ENCODE measurements at places on chromosomes 12 and 14. TPM values are rescaled to one million over a fixed set of nuclear protein-coding genes. Genes with fewer than 3 reads are reported as not detected.
A peak's percentile ranks its signal among the peaks of the same experiment; 100 is the strongest.

DNA sequence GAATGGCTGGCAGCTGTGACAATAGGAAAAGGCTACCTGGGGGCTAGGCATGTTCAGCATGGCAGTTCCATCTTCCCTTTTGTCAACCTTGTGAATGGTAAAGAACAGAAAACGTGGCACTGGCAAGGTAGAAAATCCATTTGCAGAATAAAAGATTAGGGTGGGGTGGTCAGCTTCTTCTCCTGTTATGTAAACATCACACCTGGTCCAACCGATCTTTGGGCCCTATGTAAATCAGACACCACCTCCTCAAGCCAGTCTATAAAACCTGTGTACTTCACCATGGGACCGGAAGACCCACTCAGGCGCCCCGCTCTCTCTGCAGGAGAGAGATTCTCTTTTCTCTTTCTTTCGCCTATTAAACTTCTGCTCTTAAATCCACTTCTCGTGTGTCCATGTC, 19.6 kb upstream of the TMEM30B start:
- no peaks in the 10 kb centered on the region for H3K27me3 ChIP-seq
- H3K27ac ChIP-seq = no peak overlapping the region
- no peaks in the 10 kb centered on the region for H3K36me3 ChIP-seq
- H3K4me3 ChIP-seq = no peak overlapping the region
- no peaks in the 10 kb centered on the region for H3K4me1 ChIP-seq
- no peak for DNase-seq

DNA sequence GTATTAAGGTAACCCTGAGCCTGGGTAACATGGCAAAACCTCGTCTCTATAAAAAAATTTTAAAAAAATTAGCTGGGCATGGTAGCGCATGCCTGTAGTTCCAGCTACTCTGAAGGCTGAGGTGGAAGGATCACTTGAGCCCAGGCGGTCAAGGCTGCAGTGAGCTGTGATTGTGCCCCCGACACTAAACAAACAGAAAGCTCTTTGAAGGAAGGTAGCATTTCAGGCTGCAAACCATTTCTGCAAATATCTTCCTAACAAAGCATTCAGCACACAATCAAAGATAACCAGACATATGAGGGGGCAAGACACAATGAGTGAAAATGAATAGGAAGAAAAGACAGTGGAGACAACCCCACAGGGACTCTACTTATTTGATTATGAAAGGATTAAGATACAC, 118.7 kb downstream of the PRIMA1 start:
- H3K36me3 ChIP-seq = no peaks in the 10 kb centered on the region
- peaks cover 4% of the 10 kb centered on the region for H3K27me3 ChIP-seq
- H3K27ac ChIP-seq = no peak overlapping the region
- no peak overlapping the region for H3K4me3 ChIP-seq
- DNase-seq = no peak
- H3K4me1 ChIP-seq = no peaks in the 10 kb centered on the region

Gene SYNDIG1L
- not detected for total RNA-seq

GRCh38 chr14:91252871-91253794, 8.6 kb upstream of the GPR68 start:
- DNase-seq = no peak
- H3K27ac ChIP-seq = no peak overlapping the region
- peaks cover 13% of the 10 kb centered on the region for H3K4me1 ChIP-seq
- H3K27me3 ChIP-seq = no peaks in the 10 kb centered on the region
- H3K36me3 ChIP-seq = no peaks in the 10 kb centered on the region

DNA sequence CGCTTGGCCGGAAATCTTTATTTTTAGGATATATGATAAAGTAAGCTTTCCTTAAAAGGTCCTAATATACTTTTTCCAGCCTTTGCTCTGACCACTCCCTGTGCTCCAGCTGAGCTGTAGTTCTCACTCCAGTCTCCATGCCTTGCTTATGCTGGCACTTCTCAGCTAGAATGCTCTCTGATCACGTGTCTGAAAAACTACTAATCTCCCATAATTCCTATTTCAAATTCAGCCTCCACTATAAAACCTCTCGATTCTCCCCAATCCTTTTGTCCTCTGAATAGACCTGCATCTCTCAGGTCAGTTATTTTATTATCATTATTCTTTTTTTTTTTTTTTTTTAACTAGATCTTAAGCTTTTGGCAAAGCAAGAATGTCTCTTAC, 3.7 kb downstream of the BIN2 start:
- H3K27me3 ChIP-seq = no peaks in the 10 kb centered on the region
- no peak overlapping the region for H3K27ac ChIP-seq
- no peak overlapping the region for H3K4me3 ChIP-seq
- H3K4me1 ChIP-seq = no peaks in the 10 kb centered on the region

Gene ZNF740
- 48.6 TPM for total RNA-seq

Gene TAS2R42
- total RNA-seq = not detected

DNA sequence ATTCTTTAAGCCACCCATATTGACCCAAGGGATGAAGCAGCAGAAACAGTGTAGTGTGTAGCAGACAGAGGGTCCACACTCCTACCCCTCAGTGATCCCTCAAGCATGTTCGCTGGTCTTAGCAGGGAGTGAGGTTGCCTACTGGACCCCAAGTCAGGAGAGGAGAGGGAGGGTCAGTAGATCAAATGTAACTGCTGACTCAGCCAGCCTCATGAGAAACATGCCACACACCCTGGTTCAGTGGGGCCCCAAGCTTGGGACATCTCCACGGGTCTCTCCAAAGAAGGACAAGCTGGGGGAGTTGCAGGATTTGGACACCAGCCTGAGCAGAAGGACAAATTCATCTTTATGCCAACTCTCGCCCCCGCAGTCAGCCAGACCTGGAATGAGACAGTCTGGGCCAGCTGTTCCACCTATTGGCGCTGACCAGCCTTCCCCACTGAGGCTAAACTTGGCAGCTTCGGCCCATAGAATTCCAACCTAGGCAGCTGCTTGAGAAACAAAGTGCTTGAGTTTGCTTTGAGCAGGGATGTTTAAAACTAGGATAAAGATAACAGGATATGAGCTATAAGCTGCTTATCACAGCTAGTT, 66.0 kb upstream of the ACTN1 start:
- DNase-seq = no peak
- H3K36me3 ChIP-seq = no peaks in the 10 kb centered on the region
- no peak overlapping the region for H3K27ac ChIP-seq
- no peak overlapping the region for H3K4me3 ChIP-seq
- H3K27me3 ChIP-seq = no peaks in the 10 kb centered on the region

Gene SCNN1A
- not detected for total RNA-seq

DNA sequence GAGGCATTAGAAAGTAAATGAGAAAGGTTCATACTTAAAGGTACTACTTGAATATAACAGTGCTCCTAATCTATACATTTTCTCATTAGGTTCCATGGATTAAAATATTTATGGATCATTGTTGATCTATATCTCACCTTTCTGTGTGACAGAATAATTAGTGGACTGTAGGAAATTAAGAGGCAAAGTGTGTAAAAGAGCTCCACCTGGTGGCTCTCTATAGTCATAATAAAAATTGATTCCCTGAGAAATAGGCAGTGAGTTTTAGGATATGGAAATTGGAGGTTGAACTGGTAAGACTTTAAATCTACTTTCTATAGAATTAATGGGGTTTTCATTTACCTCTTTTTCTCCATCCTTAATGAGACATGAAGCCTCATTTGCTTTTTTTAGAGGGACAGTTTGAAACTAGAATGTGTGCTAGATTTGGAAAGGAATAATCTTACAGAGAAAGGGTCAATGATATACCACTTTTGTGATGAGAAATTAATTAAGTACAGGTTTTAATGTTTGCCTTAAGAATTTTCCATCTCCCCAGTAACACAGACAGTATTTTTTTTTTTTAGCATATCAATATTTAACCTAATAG, 11.8 kb upstream of the DERA start:
- no peaks in the 10 kb centered on the region for H3K4me1 ChIP-seq
- H3K36me3 ChIP-seq = peaks cover 87% of the 10 kb centered on the region
- DNase-seq = peak; percentile 48
- no peak overlapping the region for H3K4me3 ChIP-seq
- no peaks in the 10 kb centered on the region for H3K27me3 ChIP-seq
- no peak overlapping the region for H3K27ac ChIP-seq

Gene GALNT9
- 7.4 TPM for total RNA-seq

Gene RDH16
- 0.42 TPM for total RNA-seq

DNA sequence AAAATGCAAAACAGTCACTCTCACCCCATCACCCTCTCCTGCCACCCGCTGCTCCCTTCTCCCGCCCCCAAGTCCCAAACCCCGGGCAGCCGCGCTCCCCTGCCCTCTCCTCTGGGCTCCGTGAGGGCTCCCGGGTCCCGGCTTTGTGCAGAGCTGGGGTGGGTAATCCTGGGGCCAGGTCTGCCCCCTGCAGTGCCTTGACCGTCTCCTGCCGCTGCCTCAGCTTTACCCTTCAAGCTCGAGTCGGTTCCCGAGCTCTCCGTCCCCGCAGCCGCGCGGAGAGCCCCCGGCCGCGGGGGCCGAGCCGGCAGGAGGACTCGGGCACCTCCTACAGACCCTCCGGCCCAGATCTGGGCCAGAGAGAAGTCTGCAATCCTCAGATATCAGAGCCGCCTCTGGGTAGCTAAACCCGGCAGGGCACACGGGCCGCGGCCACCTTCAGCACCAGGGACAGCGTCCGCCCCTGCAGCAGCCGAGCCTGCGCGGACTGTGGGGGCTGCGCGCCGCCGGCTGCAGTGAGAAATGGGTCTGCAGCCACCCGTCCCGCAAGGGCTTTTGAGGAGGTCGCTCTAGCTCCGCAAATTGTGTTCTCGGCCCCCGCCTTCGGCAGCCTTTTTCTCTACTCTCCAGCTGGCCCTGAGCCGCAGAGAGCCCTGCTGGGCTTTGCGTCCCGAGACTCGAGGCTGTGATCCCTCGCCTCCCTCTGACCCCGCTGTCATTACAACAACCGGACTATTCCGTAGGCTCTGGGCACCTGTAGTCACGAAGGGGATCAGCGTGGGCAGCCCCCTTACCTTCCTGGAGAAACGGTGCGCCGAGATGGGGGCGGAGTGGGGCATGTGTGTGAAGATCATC, 1.2 kb downstream of the PRMT8 start:
- H3K4me1 ChIP-seq = no peaks in the 10 kb centered on the region
- no peaks in the 10 kb centered on the region for H3K36me3 ChIP-seq
- DNase-seq = peak; percentile 70
- peaks cover 97% of the 10 kb centered on the region for H3K27me3 ChIP-seq
- no peak overlapping the region for H3K27ac ChIP-seq

- H3K27me3 ChIP-seq = no peaks in the 10 kb centered on the region
- peak overlapping the region; percentile 51 for H3K4me3 ChIP-seq
- no peaks in the 10 kb centered on the region for H3K36me3 ChIP-seq
Observed at GRCh38 chr12:49233842-49234526, 30.9 kb upstream of the TUBA1C start.

DNA sequence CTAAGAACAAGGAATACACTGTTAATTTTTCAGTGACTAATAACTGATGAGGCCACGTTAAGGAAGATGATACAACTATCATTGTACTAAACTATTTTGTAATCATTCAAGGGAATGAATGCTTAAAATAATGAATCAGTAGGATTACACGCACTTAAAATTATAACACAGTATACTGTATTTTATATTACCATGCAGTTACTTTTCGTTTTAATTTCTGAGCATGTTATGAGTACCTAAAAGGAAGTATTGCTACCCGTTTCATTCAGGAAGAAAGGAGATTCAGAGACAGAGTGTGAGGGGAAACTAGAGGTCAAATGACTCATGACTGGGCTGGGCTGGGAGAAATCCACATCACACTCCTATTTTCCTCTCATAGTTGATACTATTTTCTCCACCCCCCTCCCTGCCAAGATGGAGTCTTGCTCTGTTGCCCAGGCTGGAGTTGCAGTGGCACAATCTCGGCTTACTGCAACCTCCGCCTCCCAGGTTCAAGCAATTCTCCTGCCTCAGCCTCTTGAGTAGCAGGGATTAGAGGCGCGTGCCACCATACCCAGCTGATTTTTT, 202.0 kb downstream of the PPM1H start:
- H3K36me3 ChIP-seq = no peaks in the 10 kb centered on the region
- no peak overlapping the region for H3K27ac ChIP-seq
- H3K4me1 ChIP-seq = no peaks in the 10 kb centered on the region
- DNase-seq = no peak
- no peaks in the 10 kb centered on the region for H3K27me3 ChIP-seq

GRCh38 chr14:38900887-38901286, 202.1 kb downstream of the SEC23A start:
- H3K36me3 ChIP-seq = no peaks in the 10 kb centered on the region
- H3K27me3 ChIP-seq = no peaks in the 10 kb centered on the region
- peak; percentile 2 for DNase-seq
- no peak overlapping the region for H3K4me3 ChIP-seq
- no peaks in the 10 kb centered on the region for H3K4me1 ChIP-seq

Gene DTX1
- total RNA-seq = 5.5 TPM

GRCh38 chr12:44875954-44876543, at the start of gene NELL2:
TSS of gene NELL2 (minus strand) at chr12:44876315. CDS start at chr12:44875869, 446 bp downstream.
- H3K36me3 ChIP-seq = peaks cover 47% of the 10 kb centered on the region
- H3K27ac ChIP-seq = peak within 1 kb of the TSS; percentile 96
- peak; percentile 96 for DNase-seq
- H3K27me3 ChIP-seq = no peaks in the 10 kb centered on the region
- peak within 1 kb of the TSS; percentile 95 for H3K4me3 ChIP-seq

Gene NFE2
- total RNA-seq = not detected

- H3K27me3 ChIP-seq = no peaks in the 10 kb centered on the region
- no peak overlapping the region for H3K27ac ChIP-seq
- no peaks in the 10 kb centered on the region for H3K4me1 ChIP-seq
- DNase-seq = no peak
- H3K4me3 ChIP-seq = no peak overlapping the region
Observed at GRCh38 chr12:47892819-47893218, 12.0 kb downstream of the VDR start.

DNA sequence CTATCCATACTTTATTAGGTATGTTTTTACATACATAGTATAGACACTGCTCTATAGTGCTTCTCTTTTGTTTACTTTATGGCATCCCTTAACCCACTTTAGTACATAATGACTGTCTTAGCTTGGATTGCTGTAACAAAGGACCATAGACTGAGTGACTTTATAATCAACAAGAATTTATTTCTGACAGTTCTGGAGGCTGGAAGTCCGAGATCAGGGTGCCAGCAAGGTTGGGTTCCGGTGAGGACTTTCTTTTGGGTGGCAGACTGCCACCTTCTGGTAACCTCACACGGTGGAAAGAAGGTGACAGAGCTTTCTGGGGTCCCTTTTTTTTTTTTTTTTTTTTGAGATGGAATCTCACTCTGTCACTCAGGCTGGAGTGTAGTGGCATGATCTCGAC, 48.6 kb upstream of the PPM1H start:
- peak; percentile 8 for DNase-seq
- no peaks in the 10 kb centered on the region for H3K36me3 ChIP-seq
- no peak overlapping the region for H3K4me3 ChIP-seq
- H3K27ac ChIP-seq = no peak overlapping the region
- H3K27me3 ChIP-seq = no peaks in the 10 kb centered on the region
- H3K4me1 ChIP-seq = no peaks in the 10 kb centered on the region

DNA sequence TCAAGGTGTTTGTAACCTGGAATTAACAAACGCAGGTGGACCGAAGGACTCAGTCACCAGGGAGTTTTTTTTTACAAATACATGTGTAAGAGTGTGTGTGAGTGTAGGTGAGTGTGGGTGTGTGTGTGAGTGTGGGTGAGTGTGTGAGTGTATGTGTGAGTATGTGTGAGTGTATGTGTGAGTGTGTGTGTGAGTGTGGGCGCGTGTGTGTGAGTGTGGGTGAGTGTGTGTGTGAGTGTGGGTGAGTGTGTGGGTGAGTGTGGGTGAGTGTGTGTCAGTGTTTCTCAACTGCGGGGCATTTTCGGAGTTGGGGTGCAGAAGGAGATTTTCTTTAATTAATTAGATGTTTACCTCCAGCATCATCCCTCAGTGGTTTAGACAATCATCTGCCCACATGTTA, 1178.8 kb downstream of the VRK1 start:
- no peak for DNase-seq
- H3K27ac ChIP-seq = peak overlapping the region; percentile 85
- no peaks in the 10 kb centered on the region for H3K27me3 ChIP-seq
- no peaks in the 10 kb centered on the region for H3K36me3 ChIP-seq
